Activated CD4-positive, CD25-positive, alpha-beta regulatory T cell treated with anti-CD3 and anti-CD28 coated beads, Interleukin-2, amount 50 U/mL, for 24 hours (primary cell): ENCODE measurements at places on chromosomes 5 and 9.

DNA sequence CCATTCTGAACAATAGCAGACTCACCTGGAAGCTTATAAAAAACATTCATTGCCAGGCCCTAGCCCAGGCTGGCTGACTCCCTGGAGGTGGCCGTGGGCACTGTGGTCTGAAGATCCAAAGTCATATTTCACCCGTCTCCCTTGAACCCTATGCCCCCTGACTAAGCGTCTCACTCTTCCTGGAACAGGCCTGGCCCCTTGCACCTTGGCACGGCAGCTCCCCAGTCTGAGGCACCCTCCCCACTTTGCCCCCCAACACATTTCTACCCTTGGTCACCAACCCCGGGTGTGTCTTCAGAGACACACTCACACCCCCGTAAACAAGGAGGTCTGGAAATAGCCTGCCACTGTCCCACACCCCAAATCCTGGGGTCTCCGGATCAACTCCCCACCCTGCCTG lies 68.6 kb upstream of the LMX1B start:
- ATAC-seq, result no peak

- no peak for ATAC-seq
These were observed 3.6 kb upstream of the RGMB start for GRCh38 chr5:98769959-98770208.

GRCh38 chr9:135310134-135310533 lies 169.4 kb upstream of the PPP1R26 start:
- no peak for ATAC-seq

GRCh38 chr9:132324425-132324824 lies 30.4 kb downstream of the SETX start:
- no peak for ATAC-seq

- no peak for ATAC-seq
These were observed 23.4 kb downstream of the TENT4A start for GRCh38 chr5:6736524-6737042.

DNA sequence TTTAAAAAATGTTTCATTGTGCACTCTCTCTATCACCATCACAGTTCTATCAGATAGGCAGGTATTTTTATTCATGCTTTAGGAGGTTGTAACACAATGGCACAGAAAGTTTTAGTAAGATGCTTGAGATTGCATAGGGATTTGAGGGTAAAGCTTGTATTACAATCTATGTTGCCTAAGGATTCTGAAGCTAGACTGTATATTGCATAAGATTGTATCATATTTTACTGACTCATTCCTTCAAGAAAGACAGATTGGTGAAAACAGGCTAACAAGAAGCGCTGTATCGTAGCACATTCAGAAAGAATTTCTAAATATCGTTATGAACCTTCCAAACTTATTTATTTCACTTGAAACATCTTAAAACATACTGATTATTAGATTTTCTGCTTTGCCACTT lies 577.7 kb downstream of the EBF1 start:
- no peak for ATAC-seq

DNA sequence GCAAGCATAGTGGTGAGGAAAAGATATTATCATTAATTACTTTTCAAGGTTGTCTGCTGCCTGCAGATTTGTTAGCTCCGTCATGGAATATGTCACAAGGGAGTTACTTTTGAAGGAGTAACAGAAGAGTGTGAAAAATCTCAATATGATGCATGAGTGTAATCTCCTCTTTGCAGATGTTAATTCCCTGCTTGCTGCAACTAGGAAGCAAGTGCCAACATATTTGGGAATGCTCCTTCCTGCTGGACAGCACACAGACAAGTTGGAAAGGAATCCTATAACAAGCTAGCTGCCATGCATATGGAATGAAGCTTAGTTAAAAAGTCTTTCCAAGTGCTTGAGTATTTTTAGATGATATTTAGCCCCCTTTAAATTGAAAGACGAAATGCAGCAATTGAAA lies 2023.6 kb upstream of the CDH6 start:
- ATAC-seq, result no peak

DNA sequence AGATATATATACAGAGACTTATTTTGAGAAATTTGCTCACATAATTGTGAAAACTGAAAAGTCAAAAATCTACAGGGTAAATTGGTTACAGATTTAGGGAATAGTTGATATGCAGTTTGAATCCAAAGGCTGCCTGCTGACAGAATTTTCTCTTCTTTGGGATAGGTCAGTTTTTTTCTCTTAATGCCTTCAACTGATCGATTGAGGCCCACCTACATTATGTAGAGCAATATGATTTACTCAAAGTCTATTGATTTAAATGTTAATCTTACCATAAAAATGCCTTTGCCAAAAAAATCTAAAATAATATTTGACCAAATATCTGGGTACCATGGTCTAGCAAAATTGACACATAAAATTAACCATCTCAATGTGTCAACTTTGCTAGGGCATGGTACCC lies 3.9 kb upstream of the GHR start:
- ATAC-seq, result no peak

- ATAC-seq, result no peak
These were observed 12.9 kb upstream of the WDR38 start for GRCh38 chr9:124840300-124840833.

DNA sequence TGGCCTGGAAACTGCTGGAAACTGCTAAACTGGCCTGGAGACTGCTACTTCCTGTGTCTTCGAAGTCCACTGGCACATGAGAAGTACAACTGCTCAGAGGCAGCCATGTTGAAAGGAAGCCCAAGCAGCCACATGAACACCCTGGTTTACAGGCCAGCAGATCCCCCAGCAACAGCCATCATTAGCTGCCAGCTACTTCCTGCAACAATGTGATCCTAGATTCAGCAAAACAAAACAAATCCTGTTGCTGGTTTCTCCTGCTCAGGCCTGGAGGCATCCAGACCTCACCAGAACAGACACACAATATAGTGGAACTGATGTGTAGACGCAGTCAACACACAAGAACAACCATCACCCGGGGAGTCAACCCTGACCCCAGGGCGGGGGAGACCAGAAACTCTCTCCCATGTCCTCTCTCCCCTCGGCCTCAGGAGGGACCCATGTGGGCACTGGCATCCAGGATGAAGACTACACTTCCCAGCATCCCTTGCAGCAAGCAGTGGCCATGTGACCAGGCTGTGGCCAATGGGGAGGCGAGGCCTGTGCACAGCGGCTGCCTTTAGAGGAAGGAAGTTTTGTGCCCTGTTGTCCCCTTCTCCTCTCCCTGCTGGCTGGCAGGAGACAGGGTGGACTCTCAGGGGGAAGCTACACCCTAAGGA lies 9.2 kb upstream of the LCN15 start:
- ATAC-seq, result peak; percentile 59

GRCh38 chr9:27086818-27087680 lies 22.0 kb upstream of the TEK start:
- no peak for ATAC-seq

DNA sequence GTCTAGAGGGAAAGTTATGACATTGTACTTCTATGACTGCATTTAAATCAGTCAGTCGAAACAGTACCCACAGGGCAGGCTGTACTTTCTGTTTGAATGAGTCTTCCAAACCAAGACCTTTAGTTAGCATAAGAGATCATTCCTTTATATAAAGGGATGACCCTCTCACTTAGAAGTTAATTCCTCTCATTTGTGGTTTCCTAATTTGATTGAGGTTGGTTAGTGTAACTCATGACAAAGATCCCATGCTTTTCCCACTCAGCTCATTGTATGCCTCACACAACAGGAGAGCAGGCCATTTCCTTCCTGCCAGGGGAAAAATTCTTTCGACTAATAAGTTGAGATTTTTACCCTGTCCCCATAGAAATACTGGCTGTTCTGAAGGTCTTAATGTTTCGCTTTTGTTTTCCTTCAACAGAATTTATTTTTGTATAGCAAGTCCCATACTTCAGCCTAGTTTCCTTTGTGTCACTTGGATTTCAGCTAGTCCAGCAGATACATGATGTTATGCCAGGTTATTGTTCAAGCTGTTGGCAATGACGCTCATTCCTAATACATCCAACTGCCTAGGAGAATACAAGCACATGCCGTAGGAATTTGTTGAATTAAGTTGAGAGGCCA lies 500.7 kb downstream of the SPATA31D1 start:
- ATAC-seq, result no peak

- no peak for ATAC-seq
These were observed 204.1 kb downstream of the CDH12 start for GRCh38 chr5:22649074-22649473.

GRCh38 chr5:169020102-169020501 lies 280.8 kb downstream of the SLIT3 start:
- ATAC-seq, result no peak

DNA sequence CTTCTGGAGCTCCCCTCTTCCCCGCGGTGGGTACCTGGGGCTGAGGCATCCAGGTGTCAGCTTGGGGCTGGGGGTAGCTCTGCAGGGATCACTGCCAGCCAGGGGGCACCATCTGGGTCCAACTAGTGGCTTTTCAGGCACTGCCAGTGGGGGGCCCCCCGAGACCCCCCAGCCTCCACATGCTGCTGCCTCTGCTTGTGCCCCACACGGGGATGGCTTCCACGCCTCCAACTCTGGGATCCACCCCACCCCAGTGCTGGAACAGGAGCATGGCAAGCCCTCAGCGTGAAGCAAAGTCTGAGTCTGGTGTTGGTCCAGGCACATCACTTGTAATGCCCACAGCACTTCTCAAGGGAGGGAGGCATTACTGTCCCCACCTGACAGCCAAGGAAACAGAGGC lies 260.5 kb upstream of the MVB12B start:
- ATAC-seq, result no peak

DNA sequence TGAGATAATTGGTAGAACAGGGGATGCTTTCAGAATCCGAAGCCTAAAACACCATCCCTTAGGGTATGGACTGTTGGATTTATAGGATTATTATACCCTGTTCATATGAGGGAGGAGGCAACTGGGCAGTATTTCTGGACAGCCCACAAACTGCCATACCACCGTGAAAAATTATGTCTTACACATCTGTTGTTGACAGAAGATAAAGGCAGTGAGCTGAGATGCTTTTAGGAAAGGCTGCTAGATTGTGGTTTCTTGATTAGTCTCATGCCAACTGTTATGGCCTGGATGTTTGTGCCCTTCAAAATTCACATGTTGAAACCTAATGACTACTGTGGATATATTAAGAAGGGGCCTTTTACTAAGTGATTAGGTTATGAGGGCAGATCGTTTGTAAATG lies 83.7 kb upstream of the DHFR start:
- no peak for ATAC-seq

DNA sequence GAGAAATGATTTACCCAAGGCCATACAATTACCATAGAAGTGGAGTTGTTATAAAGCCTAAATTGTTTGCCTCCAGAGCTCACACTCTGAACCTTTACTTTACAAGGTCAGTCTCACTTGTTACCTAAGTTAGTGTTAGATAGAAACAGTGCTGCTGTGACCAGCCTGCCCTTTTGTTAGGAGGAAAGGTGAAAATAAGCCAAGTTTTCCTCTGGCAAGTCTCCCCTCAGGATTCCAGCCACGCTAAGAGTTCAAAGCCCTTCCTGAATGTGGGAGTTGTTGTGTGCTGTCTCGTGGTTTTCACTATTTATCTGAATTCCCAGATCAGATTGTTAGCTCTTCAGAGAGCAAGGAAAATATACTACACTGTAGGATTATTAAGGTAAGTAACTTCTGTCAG lies 260.0 kb downstream of the SGCD start:
- ATAC-seq, result no peak

GRCh38 chr5:132756542-132756941 lies 9.3 kb downstream of the CCNI2 start:
- ATAC-seq, result no peak

DNA sequence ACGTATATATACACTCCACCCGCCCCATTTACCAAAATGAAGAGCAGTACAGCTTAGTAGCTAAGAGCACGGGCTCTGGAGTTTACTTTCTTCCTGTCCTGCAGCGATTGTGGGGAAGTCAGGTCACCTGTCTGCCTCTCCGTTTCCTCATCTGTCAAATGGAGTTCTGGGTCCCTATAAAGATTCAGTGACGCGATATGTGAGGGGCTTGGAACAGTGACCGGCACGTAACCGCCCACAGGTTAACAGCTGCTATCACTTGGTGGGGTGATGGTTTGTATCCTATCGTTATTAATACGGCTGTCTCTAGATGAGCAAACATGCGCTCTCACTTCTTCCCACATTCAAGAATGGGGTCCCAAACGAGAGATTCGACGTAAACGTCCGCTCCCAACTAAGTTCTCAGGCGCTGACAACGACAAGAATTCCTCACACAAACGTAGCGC lies 426 bp downstream of the FAM114A2 start:
- peak; percentile 48 for ATAC-seq

- ATAC-seq, result no peak
These were observed 2258.8 kb upstream of the WWC1 start for GRCh38 chr5:166032601-166033000.

GRCh38 chr5:116421080-116421629 lies 153.5 kb downstream of the SEMA6A start:
- ATAC-seq, result no peak

DNA sequence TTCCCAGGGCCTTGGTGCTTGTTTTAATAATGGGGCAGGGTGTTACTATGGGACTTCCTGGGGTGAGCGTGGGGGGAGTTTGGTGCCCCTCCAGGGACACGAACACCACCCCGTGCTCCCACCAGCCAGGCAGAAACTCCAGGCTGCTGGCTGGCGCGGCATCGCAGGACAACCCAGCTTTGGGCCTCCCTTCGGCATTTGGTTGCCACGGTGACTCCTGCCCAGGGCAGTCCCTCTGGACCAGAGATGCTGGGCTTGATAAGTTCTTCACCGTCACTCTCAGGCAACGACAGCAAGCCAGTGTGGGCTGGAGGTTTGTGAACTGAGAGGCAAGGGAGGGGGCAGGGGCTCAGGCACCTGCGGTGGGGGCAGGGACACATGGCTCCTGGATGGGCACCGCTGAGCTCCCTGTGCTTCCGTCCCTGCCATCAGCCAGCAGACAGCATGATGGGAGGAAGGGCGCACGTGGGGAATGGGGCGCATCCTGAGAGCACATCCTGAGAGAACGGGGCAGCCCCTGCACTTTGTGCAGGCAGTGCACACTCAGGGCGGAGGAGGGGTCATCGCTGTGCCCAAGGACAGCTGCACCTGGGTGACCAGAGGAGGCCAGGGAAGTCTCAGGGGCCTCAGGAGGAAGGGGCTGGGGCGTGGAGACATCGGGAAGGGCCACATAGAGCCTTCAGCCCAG lies 116.4 kb downstream of the RXRA start:
- ATAC-seq, result no peak
